Tibial nerve (tissue), 4 donors: ENCODE measurements at places on chromosomes 13 and 19. TPM values are rescaled to one million over a fixed set of nuclear protein-coding genes. Genes with fewer than 3 reads are reported as not detected.

GRCh38 chr13:20465218-20465879, 60.3 kb downstream of the CRYL1 start:
- H3K4me1 ChIP-seq: peaks cover 12% of the 10 kb centered on the region
- H3K27me3 ChIP-seq: no peaks in the 10 kb centered on the region
- no peak overlapping the region for H3K4me3 ChIP-seq
- H3K36me3 ChIP-seq: no peaks in the 10 kb centered on the region
- DNase-seq: no peak

- H3K27me3 ChIP-seq: no peaks in the 10 kb centered on the region
- no peaks in the 10 kb centered on the region for H3K4me1 ChIP-seq
- peak; percentile 16 for DNase-seq
Observed at GRCh38 chr13:46553521-46553885, 533 bp downstream of the LRCH1 start.

DNA sequence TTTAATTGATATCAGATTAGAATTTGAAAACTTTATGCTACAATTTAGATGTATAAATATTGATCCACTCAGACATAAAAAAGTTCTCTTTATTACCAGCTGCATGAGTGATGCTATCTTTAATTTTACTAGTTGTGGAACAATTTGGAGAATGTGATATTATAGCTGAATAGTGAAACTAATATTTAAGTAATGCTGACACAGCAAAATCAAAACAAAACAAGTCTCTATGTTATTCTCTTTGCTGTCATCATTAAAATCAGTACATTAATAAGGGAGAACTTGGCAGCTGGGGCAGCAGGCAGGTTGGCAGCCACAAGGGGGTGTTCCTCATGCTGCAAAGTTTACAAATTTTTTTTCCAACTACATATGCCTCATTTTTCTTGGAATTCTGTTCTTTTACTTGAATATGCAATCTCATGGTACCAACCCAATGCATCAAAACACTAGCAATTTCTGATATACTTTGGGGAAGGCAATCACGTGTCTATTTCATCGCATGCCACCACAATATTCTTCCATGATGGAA, 585.3 kb downstream of the FGF9 start:
- no peak overlapping the region for H3K27ac ChIP-seq
- H3K4me1 ChIP-seq: no peaks in the 10 kb centered on the region
- no peaks in the 10 kb centered on the region for H3K27me3 ChIP-seq
- no peak overlapping the region for H3K4me3 ChIP-seq
- no peak for DNase-seq
- no peaks in the 10 kb centered on the region for H3K36me3 ChIP-seq

ZNF223 gene
- total RNA-seq: 4.6 TPM

DNA sequence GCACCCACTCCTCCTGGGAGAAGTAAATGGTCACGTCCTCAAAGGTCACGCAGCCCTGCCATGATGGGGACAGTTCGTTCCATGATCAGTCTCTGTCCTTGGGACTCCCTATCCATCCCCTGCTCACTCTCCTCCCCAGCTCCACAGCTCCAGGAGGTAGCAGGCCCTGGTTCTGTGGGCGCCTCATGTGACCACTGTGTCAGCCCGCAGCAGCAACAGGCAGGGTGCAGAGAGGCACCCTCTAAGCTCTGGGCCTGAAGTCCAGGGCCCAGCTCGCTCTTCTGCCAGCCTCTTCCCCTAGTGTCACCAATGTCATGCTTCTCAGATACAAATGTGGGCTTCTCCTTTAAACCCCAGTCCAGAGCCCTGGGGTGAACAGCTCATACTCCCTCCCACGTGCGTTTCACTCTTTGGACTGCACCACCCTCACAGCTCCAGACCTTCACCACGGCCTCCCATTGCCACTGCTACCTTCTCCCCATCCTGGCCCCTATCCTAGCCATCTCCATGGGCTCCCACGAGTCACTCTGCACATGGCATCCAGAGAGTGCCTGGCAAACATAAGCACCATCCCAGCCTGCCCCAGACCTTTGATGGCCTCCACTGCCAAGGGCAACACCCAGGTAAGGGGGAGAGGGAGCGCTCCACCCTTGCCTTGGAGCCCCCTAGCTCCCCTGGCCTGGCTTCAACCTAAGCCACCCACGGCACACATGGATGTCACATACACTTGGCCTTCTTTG, 2.9 kb downstream of the ZNF792 start:
- H3K36me3 ChIP-seq: peaks cover 7% of the 10 kb centered on the region
- no peak overlapping the region for H3K27ac ChIP-seq
- H3K27me3 ChIP-seq: no peaks in the 10 kb centered on the region
- H3K4me3 ChIP-seq: no peak overlapping the region
- peaks cover 23% of the 10 kb centered on the region for H3K4me1 ChIP-seq

GRCh38 chr19:1521636-1522035, 2.2 kb upstream of the PLK5 start:
- H3K27ac ChIP-seq: no peak overlapping the region
- DNase-seq: no peak
- H3K4me1 ChIP-seq: no peaks in the 10 kb centered on the region
- no peaks in the 10 kb centered on the region for H3K36me3 ChIP-seq
- peaks cover 33% of the 10 kb centered on the region for H3K27me3 ChIP-seq

- H3K4me3 ChIP-seq: no peak overlapping the region
- H3K4me1 ChIP-seq: peaks cover 26% of the 10 kb centered on the region
- H3K36me3 ChIP-seq: peaks cover 86% of the 10 kb centered on the region
- H3K27ac ChIP-seq: no peak overlapping the region
- no peaks in the 10 kb centered on the region for H3K27me3 ChIP-seq
Observed at GRCh38 chr13:110643768-110644421, 28.6 kb downstream of the NAXD start.

DNA sequence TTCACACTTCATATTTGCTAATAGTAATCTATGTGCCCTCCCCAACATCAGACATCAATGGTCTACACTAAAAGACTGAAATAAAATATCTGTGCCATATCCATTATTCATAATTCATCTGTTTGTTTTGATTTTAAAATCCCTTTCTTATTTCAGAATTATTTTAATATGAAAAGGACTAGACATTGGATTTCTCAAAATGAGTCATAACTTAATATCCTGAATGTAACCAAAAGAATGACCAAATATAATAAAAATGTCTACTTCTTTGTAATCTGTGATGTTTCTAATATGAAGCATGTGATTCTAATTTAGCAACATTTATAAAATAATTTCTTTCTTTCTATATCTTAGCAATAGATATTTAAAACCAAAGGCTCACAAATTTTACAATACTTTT, 64.9 kb downstream of the MZT1 start:
- no peaks in the 10 kb centered on the region for H3K36me3 ChIP-seq
- no peak overlapping the region for H3K27ac ChIP-seq
- no peak for DNase-seq
- no peak overlapping the region for H3K4me3 ChIP-seq
- no peaks in the 10 kb centered on the region for H3K27me3 ChIP-seq

DNA sequence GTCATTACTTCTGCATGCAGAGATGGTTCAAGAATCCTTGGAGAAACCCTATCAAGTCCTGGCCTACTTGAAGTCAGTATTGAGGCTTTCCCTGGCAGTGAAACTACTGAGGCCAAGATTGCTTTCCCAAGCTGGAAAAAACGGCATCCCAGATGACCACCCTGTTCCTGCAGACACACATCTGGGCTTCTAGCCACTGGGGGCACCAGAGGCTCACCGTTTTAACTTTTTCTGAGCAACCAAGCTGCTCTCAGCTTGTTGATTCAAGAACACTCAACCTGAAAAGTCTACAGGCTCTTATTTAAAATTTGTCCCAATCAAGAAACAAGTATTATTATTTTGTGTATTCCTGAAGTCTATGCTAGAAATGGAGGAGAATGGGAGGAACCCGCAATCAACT, 66.6 kb downstream of the SPRYD7 start:
- H3K36me3 ChIP-seq: no peaks in the 10 kb centered on the region
- no peaks in the 10 kb centered on the region for H3K4me1 ChIP-seq
- H3K4me3 ChIP-seq: no peak overlapping the region
- H3K27ac ChIP-seq: no peak overlapping the region
- peak; percentile 11 for DNase-seq

- no peaks in the 10 kb centered on the region for H3K36me3 ChIP-seq
- peak overlapping the region; percentile 31 for H3K4me3 ChIP-seq
- peak; percentile 46 for DNase-seq
- H3K4me1 ChIP-seq: no peaks in the 10 kb centered on the region
- H3K27ac ChIP-seq: peak overlapping the region; percentile 73
Observed at GRCh38 chr13:49400755-49401659, 42.9 kb downstream of the CAB39L start.

GRCh38 chr19:51531349-51532315, at the start of gene SIGLEC6:
Gene SIGLEC6 (minus strand): TSS chr19:51531670. CDS start chr19:51531648, 22 bp downstream.
- no peaks in the 10 kb centered on the region for H3K27me3 ChIP-seq
- H3K4me1 ChIP-seq: no peaks in the 10 kb centered on the region
- peak within 1 kb of the TSS; percentile 26 for H3K4me3 ChIP-seq

- H3K4me3 ChIP-seq: no peak within 1 kb of the TSS
- H3K27me3 ChIP-seq: peaks cover 96% of the 10 kb centered on the region
- H3K4me1 ChIP-seq: peaks cover 9% of the 10 kb centered on the region
- H3K27ac ChIP-seq: no peak within 1 kb of the TSS
- no peak for DNase-seq
- H3K36me3 ChIP-seq: no peaks in the 10 kb centered on the region
Observed at GRCh38 chr19:35852029-35852780, at the start of gene NPHS1. Gene NPHS1 (minus strand): TSS chr19:35852504. CDS start chr19:35851837, 667 bp downstream.

DNA sequence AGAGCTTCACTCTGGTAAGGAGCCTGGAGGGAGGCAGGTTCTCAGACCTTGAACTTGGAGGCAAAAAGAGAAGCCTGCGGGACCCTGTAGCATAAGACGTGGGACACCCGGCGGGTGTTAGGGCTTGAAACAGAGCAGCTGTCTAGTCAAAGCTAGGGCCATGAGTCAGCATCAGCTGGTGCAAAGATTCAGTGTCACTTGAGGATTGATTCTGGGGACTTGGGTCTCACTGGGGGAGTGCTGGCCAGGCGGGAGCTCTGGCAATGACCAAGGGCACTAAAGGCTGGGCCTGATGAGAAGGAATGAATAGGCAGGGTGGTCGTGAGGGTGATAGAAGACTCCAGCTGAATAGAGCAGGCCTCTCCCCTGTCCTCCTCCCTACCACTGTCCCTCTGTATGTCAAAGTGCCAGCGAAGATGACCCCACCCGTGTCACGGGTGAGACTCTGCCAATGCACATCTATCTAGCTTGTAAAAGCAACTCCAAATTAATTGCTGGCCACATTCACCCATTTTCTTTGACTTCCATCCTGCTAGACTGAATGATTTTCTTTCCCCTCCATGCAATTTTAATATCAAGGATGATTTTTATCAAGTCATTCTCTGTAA, 97.1 kb downstream of the MBNL2 start:
- no peak for DNase-seq
- no peaks in the 10 kb centered on the region for H3K36me3 ChIP-seq
- peak overlapping the region; percentile 55 for H3K27ac ChIP-seq
- H3K4me1 ChIP-seq: peaks cover 98% of the 10 kb centered on the region
- no peak overlapping the region for H3K4me3 ChIP-seq
- H3K27me3 ChIP-seq: no peaks in the 10 kb centered on the region

OR10H1 gene
- not detected for total RNA-seq

GRCh38 chr19:3358689-3359014, 7.7 kb upstream of the NFIC start:
- peaks cover 43% of the 10 kb centered on the region for H3K4me1 ChIP-seq
- peak overlapping the region; percentile 97 for H3K4me3 ChIP-seq
- DNase-seq: no peak
- no peaks in the 10 kb centered on the region for H3K36me3 ChIP-seq

GRCh38 chr13:41652735-41653361, 195.5 kb downstream of the RGCC start:
- peak overlapping the region; percentile 46 for H3K27ac ChIP-seq
- no peak for DNase-seq
- H3K4me3 ChIP-seq: no peak overlapping the region
- no peaks in the 10 kb centered on the region for H3K36me3 ChIP-seq
